ENCODE measurements at places on chromosomes 16 and 17.

GRCh38 chr17:54814371-54814770, 86.3 kb upstream of the TOM1L1 start:
- no peak for DNase-seq

GRCh38 chr17:14923981-14924380, 341.1 kb downstream of the PMP22 start:
- DNase-seq: no peak

- DNase-seq: no peak
These were observed 12.2 kb downstream of the KRT16 start for GRCh38 chr17:41600318-41600717.

- DNase-seq: no peak
These were observed 21.2 kb upstream of the HAS3 start for GRCh38 chr16:69084289-69084688.

- DNase-seq: no peak
These were observed 298.4 kb upstream of the SALL1 start for GRCh38 chr16:51449441-51449840.

All from stimulated activated naive CD8-positive, alpha-beta T cell treated with anti-CD3 and anti-CD28 coated beads, Interleukin-15, Interleukin-2, amounts not matched to agents 100 U/mL and 50 U/mL, for 24 hours (primary cell).